CD4-positive, alpha-beta T cell treated with Interleukin-21 for 1 hour (primary cell): ENCODE measurements at places on chromosomes 13 and 19.

- DNase-seq: peak; percentile 68
These were observed 33.1 kb downstream of the PPP1R37 start for GRCh38 chr19:45125975-45126493.

DNA sequence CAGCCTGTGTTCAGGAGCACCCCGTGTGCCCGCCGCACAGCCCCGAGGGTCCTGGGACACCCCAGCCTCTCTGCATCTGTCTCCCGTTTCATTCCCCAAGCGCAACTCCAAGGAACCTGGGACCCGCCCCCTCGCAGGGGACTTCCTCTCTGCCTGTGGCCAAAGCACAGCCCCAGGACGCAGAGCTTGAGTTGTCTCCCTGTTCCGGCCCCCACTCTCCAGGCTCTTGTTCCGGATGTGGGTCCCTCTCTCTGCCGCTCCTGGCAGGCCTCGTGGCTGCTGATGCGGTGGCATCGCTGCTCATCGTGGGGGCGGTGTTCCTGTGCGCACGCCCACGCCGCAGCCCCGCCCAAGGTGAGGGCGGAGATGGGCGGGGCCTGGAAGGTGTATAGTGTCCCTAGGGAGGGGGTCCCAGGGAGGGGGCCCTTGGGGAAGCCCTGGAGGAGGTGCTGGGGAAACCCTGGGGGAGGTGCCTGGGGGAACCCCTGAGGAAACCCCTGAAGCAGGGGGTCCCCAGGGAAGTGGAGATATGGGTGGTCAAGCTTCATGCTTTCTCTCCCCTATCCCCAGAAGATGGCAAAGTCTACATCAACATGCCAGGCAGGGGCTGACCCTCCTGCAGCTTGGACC, 1.3 kb downstream of the HCST start:
- DNase-seq: peak; percentile 94

DNA sequence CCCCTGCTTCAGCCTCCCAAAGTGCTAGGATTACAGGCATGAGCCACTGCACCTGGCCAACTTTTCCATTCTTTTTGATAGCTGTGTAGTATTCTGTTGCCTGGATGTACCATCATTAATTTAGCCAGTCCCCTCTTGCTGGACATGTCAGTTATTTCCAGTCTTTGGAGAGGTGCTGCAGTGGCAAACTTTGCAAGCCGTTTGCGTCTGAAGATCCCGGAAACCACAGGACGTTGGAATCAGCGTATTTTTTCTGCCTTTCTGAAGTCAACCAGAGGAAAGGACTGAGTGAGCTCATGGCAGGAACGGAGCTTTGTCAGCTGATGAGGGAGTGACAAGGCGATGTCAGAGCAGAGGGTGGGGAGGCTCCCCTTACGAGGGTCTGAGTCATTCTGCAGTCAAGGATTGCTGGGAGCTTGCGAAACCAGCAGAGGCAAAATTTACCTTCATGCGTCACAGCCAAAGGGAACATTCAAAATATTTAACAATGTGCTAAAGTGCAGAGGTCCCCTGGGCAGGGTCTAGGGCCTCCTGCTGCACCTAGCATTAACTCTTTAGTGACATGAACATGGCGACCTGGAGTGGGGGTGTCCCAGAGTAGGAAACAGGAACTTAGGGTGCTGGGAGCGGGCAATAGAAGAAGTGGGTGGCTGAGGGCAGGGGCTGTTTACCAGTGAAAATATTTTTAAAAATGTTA, 5.6 kb downstream of the C5AR1 start:
- DNase-seq: peak; percentile 11

- no peak for DNase-seq
These were observed 501.3 kb upstream of the ARGLU1 start for GRCh38 chr13:107069108-107069776.

DNA sequence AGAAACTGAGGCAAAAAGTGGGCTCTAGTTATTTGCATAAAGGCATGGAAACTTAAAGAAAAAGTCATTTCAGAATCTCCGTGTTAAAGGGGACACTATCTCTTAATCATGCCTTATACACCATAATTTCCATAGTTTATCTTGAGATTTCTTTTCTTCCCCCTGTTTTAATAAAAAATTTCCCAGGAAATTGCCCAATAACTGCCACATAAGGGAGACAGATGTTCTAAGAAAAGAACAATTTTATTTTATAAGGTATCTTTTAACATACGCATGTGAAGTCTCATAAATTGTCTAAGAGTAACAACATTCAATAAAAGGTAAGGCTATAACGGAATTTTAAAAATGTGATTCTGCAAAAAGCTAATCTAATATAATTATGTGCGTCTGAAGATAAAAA, 371.3 kb downstream of the IRS2 start:
- no peak for DNase-seq

DNA sequence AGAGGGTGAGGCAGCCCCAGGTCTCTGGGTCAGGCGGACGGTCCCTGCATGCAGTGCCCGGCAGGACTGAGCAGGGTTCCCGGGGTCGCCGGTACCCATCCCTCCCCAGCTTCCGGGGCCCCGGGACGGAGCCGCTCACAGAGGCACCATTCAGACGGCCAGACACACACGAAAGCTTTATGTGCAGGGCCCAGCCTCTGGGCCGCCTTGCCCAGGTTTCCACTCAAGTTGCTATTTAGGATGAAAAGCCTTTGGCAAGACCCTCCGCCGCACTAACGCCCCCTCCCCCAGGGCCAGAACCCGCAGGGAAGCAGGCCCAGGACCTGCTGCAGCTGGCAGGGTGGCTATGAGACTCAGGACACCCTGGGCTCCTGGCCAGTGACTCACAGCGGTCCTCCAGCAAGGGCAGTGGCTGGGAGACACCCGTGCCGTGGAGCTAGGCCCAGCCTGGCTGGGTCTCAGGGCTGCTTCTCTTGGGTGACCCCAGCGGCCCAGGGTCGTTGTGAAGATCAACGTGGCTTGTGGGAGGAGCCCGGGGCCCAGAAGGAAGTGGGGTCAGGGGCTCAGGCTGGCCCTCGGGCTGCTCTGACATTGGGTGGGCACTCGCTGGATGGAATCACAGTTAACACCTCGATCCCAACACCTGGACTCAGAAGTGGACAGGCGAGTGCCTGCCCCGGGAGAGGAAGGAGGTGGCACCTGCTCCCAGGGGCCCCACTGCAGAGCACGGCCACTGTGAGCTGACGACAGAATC, 4.8 kb downstream of the C19orf25 start:
- no peak for DNase-seq

DNA sequence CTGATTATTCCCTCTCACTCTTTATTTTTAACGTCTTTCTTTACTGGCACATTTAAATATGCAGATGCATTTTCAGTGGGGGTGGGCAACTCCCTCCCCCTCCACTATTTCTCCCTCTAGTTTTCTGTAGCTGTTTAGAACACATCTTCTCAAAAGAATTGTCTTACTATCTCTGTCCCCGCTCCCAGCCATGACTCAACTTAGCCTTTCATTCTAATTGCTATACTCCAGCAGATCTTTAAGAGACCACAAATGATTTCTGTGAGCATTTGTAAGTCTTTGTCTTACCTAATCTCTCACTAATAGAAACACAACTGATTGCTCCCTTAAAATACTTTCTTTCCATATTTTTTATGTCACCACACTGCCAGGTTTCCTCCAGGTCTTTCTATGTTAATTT, 350.9 kb downstream of the SPRY2 start:
- no peak for DNase-seq

- no peak for DNase-seq
These were observed 26.2 kb downstream of the EXOSC8 start for GRCh38 chr13:37026771-37027170.

- DNase-seq: no peak
These were observed 19.7 kb upstream of the CPB2 start for GRCh38 chr13:46124531-46124966.

DNA sequence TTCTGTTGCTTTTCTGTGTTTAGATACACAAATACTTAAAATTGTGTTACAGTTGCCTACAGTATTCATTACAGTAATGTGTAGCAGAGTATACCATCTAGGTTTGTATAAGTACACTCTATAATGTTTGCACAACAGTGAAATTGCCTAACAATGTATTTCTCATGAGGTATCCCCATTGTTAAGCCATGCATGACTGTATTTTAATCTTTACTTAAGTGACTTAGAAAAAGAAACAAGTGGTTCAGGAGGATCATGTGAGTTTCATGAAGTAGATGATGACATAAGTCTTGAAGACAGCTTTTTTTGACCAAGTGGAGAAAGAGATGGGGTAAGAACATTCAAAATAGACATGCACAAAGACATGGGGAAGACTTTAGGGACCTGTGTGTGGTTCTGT, 8.4 kb upstream of the KCTD4 start:
- DNase-seq: no peak

GRCh38 chr19:53076984-53077383, 26.2 kb downstream of the ZNF160 start:
- DNase-seq: no peak

- DNase-seq: no peak
These were observed 82.3 kb downstream of the GPR12 start for GRCh38 chr13:26678330-26678729.

DNA sequence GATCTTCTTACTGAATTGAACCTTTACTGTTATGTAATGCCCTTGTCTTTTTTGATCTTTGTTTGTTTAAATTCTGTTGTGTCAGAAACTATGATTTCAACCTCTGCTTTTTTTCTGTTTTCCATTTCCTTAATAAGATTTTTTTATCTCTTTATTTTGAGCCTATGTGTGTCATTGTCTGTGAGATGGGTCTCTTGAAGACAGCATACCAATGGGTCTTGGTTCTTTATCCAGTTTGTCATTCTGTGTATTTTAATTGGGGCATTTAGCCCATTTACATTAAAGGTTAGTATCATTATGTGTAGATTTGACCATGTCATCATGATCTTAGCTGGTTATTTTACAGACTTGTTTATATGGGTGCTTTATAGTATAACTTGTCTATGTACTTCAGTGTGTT, 1803.3 kb downstream of the SLITRK5 start:
- no peak for DNase-seq

GRCh38 chr13:77291774-77292173, 35.1 kb downstream of the MYCBP2 start:
- no peak for DNase-seq

GRCh38 chr13:66996503-66996902, 233.6 kb downstream of the PCDH9 start:
- no peak for DNase-seq

DNA sequence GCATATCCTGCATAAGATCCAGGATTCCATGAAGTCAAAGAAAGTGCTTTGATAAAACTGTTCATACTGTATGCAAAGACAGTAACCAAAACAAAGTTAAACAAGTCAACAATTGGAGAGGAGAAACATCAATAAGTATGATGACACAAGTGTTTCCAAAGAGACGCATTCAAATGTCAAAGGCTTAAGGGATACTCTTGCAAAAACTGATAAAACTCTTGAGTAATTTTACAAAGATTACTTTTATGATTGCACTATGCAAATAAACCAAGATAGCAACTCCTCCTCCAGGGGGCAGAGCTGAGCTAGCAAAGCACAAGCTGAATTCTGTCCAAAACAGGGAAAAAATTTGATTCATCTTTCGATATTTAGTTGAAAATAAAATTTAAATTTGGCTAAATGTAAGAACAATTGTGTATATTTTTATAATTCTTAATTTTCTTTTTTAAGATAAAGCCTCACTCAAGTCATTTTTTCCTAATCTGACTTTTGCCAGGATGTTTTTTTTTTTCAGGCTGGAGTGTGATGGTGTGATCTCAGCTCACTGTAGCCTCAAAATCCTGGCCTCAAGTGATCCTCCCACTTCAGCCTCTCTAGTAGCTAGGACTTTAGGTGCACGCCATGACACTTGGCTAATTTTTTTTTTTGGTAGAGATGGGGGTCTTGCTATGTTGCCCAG, 84.0 kb downstream of the MZT1 start:
- DNase-seq: peak; percentile 39

DNA sequence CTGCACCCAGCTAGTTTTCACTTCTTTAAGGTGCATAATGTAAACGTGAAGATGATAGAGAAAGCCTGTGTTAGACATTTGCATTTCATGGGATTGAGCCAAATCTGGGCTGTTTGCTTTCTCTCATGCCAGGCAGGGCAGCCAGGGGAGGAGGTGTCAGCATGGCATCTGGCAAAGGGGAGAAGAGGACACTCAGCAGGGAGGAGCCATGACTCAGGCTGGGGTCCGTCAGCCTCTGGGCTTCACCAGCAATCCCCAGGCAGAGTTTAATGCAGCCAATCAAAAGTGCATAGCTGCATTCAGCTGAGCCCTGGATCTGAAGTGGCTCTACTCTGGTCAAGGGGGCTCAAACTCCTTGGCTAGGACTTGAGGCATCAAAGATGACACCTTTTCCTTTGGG, 23.5 kb downstream of the EBPL start:
- no peak for DNase-seq

- DNase-seq: no peak
These were observed 4.3 kb downstream of the MPV17L2 start for GRCh38 chr19:18197306-18197705.

DNA sequence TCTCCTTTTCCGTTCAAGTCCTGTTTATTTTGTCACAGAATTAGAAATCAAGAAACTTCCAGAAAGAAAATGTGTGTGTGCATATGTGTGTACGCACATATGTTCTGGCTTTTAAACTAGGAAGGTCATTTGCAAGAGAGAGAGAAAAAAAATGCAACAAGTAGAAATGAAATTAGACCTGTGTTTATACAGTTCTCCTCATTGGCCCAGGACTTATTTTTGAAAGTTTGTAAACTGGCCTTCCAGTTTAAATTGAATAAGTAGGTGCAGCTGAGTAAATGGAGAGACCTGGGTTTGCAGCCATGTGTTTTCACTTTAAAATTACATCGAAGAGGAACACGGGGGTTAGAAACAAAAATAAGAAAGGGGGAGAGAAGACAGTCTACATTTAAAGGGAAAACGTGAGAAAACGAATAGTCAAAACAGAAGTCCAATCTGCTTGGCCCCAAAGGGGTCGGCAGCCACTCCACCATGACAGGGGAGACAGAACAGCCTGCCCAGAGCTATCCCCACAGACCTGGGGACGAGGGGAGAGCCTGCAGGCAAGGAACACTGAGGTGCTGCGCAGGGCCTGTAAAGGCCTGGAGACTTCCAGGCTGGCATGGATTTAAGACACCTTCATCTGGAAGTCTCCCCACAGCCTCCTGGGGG, 216.8 kb upstream of the MAB21L1 start:
- DNase-seq: no peak

GRCh38 chr13:28273919-28274318, 135.6 kb downstream of the PAN3 start:
- no peak for DNase-seq

GRCh38 chr13:62387647-62388046, 972.0 kb upstream of the PCDH20 start:
- DNase-seq: no peak

- no peak for DNase-seq
These were observed 69.2 kb upstream of the UBAC2 start for GRCh38 chr13:99131410-99131809.
